ENCODE measurements at places on chromosomes 16 and 17.

GRCh38 chr17:82775001-82775823 lies 23.3 kb downstream of the TBCD start:
- DNase-seq = peak; percentile 79

GRCh38 chr16:51896013-51896412 lies 650.9 kb downstream of the TOX3 start:
- DNase-seq = no peak

GRCh38 chr17:5225668-5226457 lies 8.8 kb downstream of the SCIMP start:
- DNase-seq = no peak

DNA sequence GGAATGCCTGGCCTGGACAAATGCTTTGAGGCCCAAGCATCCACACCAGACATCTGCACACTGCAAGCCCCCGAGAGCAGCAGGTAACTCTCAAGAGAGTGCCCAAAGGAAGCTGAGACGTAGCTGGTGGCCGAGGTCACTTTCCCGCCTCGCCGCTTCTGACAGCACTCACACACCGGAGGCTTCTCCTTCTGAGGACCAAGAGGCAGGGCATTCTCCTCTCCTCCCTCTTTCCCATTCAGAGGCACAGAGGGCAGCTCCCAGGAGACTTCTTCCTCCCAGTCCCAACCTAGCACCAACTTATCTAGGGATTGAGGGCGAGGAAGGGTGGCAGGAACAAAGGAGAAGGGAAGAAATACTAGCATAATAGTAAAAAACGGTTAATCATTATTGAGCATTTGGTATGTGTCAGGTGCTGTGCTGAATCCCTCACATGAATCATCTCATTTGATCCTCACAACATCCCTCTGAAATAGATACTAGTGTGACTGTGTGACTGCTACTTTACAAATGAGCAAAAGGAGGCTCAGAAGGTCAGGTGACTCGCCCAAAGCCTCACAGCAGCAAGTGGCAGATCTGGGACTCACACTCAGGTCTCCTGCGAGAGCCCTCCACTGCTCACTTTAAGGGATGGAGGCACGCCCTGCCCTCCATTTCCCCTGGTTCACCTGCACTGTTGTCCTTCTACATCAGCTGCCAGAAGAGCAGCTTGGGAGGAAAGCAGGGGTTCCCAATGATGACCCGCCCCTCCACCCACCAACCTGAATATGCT lies 41.8 kb downstream of the MYO18A start:
- DNase-seq = no peak

- DNase-seq = peak; percentile 62
Measured at GRCh38 chr17:63516910-63517824, 6.0 kb upstream of the KCNH6 start.

DNA sequence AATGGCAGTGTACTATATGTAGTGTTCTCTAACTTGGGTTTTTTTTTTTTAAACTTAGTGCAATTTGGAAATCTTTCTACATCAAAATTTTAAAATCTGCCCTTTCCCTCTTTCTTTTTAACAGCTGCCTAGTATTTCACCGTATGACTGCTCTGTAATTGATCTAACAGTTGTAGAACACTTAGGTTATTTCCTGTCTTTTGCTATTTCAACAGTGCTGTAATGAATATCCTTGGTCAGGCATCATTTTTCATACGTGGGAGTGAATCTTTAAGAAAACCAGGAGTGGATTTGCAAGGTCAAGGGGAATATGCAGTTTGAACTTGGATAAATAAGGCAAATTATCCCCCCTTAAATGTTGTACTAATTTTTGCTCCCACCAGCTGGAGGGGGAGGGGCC lies 3.8 kb downstream of the NLRC5 start:
- no peak for DNase-seq

- no peak for DNase-seq
Measured at GRCh38 chr16:28492511-28492910, 637 bp upstream of the CLN3 start.

GRCh38 chr17:60230358-60230757 lies 80.6 kb downstream of the CA4 start:
- DNase-seq = peak; percentile 8

DNA sequence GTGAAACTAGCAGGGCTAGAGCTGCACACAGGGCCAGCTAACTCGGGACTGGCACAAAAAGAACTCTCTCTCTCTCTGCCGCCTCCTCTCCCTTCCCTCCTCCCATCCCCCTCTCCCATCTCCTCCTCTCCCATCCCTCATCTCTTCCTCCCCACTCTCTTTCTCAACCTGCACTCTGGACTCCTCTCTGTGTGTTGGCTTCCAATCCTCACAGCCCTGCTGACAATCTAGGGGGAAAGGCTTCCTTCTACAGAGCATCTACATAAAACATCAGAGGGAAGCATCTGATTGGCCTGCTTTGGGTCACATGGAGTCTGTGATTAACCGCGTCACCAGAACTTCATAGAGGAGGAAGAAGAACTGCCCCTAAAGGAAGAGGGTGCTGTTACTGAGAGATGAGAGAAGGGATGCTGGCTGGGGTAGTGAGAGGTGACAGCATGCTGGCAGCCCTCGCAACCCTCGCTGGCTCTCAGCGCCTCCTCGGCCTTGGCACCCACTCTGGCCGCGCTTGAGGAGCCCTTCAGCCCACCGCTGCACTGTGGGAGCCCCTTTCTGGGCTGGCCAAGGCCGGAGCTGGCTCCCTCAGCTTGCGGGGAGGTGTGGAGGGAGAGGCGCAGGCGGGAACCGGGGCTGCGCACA lies 12.8 kb upstream of the ZFP90 start:
- no peak for DNase-seq

DNA sequence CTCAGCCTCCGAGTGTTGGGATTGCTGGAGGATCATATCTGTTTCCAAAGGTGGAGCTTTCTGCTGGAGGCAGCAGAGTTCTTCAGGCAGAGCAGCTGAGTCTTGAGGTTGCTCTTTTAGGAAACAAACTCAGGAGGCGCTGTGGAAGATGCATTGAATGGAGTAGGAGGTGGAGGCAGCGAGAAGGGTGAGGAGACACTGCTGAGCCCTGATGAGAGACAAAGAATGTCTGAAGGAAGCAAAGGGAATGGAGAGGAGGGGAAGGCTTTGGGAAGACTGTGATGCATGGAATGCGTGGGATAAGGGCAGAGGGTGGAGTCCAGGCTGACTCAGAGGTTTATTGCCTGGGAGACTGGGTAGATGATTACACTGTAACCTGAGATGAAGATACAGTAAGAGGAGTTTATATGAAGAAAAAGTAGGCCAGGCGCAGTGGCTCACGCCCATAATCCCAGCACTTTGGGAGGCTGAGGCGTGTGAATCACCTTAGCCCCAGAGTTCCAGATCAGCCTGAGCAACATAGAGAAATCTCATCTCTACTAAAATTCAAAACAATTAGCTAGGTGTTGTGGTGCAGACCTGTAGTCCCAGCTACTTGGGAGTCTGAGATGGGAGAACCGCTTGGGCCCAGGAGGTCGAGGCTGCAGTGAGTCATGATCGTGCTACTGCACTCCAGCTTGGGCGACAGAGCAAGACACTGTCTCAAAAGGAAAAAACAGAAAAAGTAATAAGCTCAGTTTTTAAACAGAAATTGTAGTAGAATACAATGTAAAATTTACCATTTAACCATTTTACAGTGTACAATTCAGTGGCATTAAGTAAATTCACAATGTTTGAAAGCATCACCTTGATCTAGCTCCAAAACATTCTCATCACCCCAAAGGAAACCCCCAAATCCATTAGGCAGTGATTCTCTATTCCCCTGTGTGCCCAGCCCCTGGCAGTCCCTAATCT lies 17.8 kb upstream of the TMEM219 start:
- peak; percentile 95 for DNase-seq

DNA sequence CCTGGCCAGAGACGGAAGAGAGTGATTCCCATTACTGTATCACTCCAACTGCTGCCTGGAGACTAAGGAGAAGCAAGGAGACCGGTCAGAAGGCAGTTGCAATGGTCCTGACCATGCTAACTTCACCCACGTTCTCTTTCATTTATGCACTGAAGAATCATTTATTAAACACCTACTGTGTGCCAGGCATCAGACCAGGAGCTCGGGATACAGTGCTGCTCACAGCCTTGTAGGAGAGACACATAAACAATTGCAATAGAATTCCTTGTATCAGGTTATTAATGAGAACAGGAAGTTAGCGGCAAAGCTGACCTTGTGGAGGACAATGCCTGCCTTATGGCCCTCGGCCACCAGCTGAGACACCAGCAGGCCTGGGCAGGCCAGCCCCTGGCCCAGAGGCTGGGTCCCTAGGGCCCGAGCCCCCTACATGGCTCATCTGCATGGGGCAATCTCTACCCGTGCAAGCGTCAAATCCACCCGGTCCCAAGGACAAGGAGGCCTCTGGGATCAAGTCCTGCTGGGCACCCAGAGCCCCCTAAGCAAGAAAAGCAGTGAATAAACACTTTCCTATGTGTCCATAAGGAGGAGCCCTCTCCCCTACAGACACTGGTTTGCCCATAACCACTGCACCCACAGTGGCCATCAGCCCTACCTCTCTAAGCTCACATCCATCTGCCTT lies 8.6 kb upstream of the ENPP7 start:
- no peak for DNase-seq

DNA sequence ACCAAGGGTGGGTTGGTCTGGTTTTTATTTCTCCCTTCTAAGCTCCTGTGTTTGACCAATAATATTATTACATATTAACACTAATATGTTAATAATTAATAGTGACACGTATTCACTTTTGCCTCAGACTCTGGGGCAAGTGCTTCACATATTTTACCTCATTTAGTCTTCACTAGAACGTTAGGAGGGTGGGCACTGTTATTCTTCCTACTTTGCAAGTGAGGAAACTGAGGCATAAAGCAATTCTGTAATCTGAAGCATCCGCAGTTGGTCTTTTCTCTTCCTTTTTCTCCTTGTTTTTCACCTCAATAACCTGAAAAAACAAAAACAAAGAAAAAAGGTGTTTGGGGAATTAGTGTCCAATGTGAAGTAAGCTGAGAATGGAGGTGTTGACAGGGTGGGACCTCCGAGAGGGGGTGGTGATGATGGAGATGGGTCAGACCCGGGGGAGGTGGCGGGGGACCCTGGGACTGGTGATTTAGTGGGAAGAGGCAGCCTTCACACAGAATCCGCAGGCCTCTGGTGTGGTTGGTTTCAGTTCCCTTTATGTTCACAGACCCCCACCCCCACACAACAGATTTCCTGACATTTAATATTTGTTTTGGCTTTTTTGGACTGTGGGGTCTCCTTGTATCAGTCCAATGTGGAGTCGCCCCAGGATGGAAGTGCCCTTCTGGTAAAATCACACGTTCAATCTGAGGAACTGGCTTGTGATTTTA lies 3.7 kb downstream of the CDH1 start:
- no peak for DNase-seq

- no peak for DNase-seq
Measured at GRCh38 chr17:62801553-62802114, 6.5 kb downstream of the MARCHF10 start.

DNA sequence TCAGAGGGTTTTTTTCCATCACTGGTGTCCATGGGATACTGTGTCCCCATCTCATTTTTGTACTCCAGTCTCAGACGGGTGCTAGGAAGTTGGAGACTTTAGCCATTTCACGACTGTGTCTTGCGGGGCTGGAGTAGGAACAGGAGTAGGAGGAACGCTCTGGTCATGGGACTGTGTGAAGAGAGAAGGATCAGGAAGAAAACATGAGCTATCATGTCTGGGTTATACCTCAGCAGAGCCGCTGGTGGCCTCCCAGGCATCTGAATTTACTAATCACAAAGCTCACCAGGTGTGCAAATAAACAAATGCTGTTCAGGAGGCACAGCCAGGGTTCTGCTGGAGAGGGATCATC lies 225.4 kb downstream of the SEC14L1 start:
- no peak for DNase-seq

GRCh38 chr16:3020604-3021448 lies 658 bp downstream of the TNFRSF12A start:
- peak; percentile 95 for DNase-seq

DNA sequence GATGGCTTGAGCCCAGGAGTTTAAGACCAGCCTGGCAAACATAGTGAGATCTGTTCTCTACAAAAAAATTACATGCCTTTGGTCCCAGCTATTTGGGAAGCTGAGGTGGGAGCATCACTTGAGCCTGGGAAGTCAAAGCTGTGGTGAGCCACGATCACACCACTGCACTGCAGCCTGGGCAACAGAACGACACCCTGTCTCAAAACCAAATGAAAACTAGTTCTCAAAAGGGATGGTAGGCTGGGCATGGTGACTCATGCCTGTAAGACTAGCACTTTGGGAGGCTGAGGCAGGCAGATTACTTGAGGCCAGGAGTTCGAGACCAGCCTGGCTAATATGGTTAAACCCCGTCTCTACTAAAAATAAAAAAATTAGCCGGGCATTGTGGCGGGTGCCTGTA lies 31.1 kb downstream of the PPM1D start:
- DNase-seq = no peak

DNA sequence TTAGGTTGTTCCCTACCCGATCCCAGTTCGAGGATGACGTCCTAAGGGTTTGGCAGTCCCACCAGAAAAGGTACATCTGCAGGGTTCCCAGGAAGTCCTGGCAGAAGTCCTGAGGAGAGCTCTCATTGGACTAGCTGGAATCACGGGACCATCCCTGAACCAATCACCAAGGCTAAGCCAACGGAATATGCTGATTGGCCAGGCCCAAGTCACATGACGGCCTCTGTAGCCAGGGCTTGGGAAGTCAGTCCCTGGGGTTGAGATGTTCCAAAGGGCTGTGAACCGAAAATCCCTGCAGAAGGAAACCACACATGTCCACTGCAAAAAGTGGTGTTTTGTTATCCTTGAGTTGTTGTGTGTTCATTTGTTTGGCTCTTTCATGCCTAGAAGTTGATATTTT lies 68.2 kb upstream of the ZNF423 start:
- no peak for DNase-seq

GRCh38 chr17:39174920-39175694 lies 9.1 kb upstream of the ARL5C start:
- DNase-seq = peak; percentile 73

- DNase-seq = no peak
Measured at GRCh38 chr17:29433541-29433940, 43.4 kb downstream of the TAOK1 start.

GRCh38 chr17:71830866-71831265 lies 290.0 kb upstream of the SOX9 start:
- DNase-seq = no peak

- no peak for DNase-seq
Measured at GRCh38 chr16:66984892-66985311, 3.5 kb upstream of the CES4A start.

DNA sequence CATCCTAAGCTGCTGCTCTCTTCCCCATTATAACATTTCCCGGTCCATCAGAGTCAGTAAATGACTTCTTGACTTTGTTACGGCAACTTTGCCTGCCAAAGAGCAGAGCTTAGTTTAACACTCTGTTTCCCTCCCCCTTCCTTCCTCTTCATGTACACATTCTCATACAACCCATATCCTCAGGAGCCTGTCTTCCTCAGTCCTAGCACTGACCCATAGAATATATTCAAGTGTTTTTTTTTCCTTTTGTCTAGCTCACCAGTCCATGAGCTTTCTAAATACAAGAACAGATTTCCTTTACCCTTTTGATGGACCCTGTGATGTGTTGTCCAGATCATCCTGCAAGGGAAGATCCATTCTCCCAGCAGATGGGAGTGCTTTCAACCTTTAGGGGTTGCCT lies 97.0 kb upstream of the MON1B start:
- no peak for DNase-seq

- peak; percentile 26 for DNase-seq
Measured at GRCh38 chr17:63626551-63627180, 4.4 kb downstream of the MAP3K3 start.
